ENCODE measurements at places on chromosomes 2 and 18. TPM values are rescaled to one million over a fixed set of nuclear protein-coding genes. Genes with fewer than 3 reads are reported as not detected.
A peak's percentile ranks its signal among the peaks of the same experiment; 100 is the strongest.

DNA sequence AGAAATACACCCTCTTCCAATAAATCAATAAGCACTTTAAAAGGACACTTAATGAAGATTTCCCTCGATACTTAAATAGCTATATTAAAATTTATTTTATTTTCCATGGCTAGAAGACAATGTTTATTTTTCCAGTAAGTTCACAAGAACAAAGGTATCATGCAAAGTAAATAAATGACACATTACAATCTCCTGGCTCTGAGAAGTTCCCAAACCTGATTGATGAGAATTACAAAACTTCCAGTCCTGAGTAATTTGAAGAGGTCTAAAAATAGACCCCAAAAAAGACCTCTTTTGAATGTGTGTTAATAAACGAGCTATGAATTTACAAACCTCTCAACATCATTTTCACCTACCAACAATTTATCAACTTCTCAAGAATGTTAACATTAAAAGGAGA, 1.5 kb upstream of the PEX13 start:
- no peak for DNase-seq

DNA sequence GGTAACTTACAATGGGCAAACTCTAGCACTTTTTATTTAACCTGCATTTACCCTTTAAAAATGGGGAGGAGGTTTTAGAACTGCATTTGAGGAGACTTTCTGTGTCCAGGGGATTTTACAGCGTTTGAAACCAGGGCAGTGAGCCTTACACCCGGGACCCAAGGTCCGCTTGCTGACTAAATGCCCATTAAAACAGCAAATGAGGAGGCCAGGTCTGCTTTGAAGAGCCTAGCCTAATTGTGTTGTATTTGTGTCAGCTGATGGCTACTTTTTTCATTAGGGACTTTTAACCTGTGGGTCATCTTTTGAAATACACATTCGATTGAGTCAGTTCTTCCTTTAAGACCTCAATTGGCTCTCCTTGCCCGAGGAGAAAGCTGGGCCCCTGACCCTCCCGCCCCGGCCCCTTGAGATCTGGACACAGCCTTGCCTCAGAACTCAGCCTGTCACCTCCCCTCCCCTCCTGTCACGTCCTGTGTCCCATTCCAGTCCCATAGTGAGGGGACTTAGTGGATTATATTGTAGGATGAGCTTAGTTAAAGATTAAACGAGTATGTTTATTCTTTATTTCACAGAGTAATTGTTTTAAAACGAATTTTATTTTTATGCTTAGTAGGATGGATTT, 69.0 kb downstream of the KLHL29 start:
- DNase-seq = no peak

GRCh38 chr2:75959724-75960471, 249.2 kb upstream of the GCFC2 start:
- no peak for DNase-seq

DNA sequence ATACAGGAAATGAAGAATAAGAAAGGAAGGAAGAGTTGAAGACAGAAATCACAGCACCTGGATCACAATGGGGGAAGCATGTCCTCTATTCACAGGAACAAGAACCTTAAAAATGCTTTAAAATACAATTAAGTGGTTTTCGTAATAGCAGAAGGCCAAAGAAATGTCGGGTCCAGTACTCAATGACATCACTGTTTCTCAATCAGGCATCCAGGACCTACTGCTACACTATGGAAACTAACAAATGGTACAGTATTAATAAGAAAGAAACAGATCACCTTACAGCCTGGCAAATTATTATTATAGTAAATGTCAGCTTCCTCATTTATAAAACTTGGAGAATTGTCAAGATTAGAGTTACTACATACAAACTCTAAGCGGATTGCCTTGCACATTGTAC, 15.8 kb downstream of the HNRNPLL start:
- no peak for DNase-seq

- DNase-seq = no peak
Measured at GRCh38 chr2:86562485-86562921, 740 bp downstream of the CHMP3 start.

DNA sequence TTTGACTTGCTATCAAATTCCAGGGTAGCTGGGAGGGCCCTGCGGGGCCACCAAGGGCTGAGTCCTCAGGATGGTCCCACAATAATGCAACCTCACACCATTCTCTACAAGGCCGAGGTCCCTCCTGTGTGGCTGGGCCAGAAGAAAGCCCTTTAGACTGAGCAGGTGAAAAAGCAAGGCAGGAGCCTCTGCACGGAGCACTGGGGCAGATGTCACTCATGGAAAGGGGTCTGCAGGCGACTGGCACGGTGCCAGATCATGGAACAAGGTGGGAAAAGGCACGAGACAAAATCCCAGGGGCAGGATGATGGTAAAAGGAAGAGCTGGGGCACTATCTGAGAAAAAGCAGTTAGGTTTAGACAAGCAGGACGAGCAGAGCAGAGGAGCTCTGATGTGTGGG, 16.1 kb downstream of the HJURP start:
- peak; percentile 71 for DNase-seq

- no peak for DNase-seq
Measured at GRCh38 chr2:123791207-123791606, 233.9 kb upstream of the CNTNAP5 start.

DNA sequence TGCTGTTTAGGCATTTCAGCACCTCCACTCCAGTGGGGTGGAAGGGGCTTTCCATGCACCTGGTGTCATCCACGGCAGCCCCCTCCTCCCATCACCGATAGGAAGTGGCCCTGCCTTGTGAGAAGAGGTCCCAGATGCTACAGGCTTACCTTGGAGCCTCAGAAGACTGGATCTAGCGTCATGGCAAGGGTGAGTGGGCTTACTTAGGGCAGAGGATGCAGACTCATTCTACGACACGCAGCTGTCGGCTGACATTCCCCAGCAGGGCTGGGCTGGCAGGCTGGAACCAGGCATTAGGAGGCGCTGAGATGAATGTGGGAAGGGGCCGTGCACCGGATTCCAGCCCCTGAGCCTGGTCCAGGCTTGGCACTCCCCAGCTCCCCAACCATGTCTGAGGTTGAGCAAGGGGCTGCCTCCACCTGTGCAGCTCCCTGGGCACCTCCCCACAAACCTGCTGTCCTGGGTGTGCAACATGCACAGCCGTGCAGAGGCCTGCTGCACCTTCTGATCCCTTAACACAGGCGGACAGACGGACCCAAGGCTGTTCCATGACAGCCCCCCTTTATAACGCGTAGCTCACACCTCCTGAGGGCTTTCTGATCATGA, 1.7 kb upstream of the PRLH start:
- no peak for DNase-seq

- no peak for DNase-seq
Measured at GRCh38 chr18:55289775-55290174, 298.2 kb downstream of the TCF4 start.

GRCh38 chr2:241933179-241933911, 63.8 kb downstream of the RTP5 start:
- DNase-seq = peak; percentile 74

DNA sequence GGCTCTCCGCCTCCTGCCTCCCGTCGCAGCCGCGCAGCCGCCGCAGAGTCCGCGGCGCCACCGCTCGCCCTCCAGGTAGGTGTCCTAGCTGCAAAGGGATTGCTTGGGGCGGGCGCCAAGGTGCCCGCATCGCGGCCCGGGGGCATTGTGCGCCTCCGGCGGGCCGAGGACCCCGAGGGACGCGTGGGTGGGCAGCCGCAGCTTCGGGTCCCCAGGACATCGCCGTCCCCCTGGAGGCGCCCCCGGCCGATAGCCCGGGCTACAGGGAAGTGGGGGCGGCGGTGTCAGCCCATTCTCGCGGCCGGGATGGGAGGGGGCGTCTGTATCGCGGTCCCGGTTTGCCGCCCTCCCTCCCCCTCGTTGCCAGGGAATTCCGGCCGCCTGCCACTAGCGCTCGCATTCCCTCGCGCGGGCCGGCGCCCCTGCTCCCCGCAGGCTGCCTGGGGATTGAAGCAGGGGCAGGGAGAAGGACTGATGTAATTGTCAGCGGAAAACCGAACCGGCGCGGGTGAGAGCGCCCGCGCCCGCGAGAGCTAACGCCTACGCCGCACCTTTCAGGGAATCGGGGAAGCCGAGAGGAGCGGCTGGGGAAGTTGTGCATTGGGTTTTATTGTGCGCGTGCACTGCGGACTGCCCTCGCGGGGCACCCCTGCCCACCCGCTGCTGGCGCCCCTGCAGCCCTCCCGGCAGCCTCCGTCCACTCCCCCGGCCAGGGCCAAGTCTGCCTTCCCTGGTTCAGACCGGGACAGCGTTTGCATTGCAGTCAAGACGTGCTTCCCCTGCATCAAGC, 483 bp downstream of the OSBPL6 start:
- DNase-seq = no peak

DNA sequence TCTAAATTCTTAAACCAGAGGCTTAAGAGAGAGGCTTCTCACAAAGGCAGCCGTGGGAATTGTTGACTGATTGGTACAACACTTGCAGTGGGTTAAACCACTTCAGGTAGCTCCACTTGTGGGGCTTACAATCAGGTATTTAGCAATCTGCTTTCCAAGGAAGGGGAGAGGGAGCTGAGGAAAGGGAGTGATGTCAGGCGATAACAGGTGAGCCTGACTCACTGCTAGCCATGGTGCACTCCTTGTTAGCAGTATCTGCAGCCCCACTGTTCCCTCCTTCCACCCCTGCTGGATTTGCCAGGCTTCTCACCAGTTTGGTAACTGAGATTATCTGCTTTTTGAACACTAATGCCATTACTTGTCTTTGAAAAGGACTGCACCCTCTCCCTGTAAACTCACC, 1056.7 kb upstream of the FANCL start:
- DNase-seq = no peak

GRCh38 chr18:49658823-49659404, 97.1 kb downstream of the LIPG start:
- DNase-seq = peak; percentile 47

- DNase-seq = no peak
Measured at GRCh38 chr2:96860065-96861029, 2.5 kb upstream of the ANKRD39 start.

The C2orf92 gene
- 5.9 TPM for total RNA-seq

The CD8B2 gene
- not detected for total RNA-seq

The CPLX4 gene
- not detected for total RNA-seq

All from mesenteric fat pad (tissue), 1 donor.